ENCODE measurements at places on chromosomes 2 and 18.

GRCh38 chr2:113248997-113249770 is 29.5 kb downstream of the PAX8 start:
- DNase-seq: no peak

DNA sequence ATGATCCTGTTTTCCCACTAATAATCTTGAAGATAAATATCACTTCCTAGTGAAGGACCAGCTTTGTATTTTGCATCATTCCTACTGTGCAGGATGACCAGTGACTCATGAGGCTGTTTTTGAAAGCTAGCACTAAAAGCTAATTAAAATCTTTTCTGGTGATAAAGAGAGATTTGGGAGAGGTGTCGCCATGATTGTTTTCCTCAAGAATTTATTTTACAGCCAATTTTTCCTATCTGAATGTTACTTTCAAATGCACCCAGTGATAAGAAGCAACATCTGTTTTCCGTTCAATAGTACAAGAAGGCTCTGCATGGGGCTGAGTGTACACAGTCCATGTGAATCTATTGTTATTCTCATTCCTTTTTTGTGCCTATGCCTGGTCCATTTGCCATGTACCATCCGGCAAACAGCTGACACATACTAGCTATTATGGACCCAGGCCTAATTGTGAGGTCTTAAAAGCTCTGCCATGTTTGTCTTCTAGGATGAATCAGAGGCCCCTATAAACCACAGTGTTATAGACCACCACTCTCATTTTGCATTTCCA is 28.4 kb downstream of the MEIS1 start:
- DNase-seq: no peak

DNA sequence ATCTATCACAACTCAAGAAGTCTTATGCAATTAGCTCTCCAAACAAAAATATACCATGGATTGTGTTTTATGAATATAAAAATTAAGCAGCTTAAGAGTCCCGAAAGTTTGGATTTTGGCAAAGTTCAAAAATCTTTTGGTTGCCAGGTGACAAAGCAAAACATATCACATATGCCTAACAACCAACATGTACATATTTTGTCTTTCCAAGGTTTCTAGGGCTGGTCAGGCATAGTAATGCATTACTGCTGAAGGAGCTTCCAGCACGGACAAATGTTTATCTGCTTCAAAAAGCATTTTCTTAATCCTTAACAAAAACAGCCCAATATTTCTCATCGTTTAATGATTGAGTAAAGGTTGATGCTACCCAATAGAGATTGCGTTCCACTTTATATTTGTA is 1327.1 kb upstream of the ZEB2 start:
- no peak for DNase-seq

DNA sequence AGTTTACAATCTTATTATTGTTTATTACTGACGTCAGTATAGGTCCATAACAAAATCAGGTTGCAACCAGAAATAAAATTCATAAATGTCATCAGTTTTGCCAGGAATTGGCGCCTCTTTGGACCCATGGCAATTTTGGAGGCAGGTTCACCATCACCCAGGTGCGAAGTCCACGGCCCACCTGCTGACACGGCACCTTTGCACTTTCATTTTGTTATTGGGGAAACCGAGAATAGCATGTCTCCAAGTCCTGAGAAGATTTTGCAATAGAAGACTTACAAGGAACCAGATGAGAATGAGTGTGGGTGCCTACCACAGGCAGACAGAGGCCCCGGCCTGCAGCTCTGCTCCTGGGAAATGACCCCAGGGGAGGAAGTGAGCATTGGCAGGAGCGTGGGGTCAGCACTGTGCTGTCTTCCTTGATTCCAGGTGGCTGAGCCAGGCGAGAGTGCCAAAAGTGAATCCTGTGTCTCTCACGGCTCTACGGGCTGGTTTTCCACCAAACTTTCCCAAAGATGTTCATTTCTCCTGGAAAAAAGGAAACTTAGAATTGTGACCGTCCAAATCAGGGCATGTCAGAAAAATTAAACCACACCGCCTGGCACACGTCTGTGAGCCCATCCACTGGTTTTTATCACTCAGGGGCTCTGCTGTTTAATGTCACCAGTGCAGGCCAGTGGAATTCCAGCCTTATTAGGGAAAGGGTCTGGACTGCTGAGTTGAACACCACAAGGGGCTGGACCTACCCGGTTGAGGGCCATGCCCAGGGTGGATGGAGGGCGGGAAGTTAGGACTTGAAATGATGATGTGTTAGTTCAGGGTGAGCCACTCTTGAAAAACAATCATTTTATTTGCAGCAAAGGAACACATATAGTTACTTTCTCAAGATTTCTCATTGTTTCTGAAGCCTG is 96.5 kb downstream of the PTGR3 start:
- no peak for DNase-seq

GRCh38 chr18:2538844-2539243 is 32.5 kb downstream of the METTL4 start:
- no peak for DNase-seq

All from NCI-H2107 (cell line).